Cortex of kidney (tissue), 1 donor: ENCODE measurements at places on chromosomes 12 and 14.
A peak's percentile ranks its signal among the peaks of the same experiment; 100 is the strongest.

GRCh38 chr14:88824314-88825077 lies at the start of gene TTC8:
TTC8 (plus strand) TSS chr14:88824651; CDS start chr14:88824708, 57 bp downstream.
- DNase-seq: peak; percentile 15

GRCh38 chr12:107547389-107547788 lies 138.2 kb upstream of the PWP1 start:
- DNase-seq: no peak

GRCh38 chr12:105587237-105587636 lies 256.7 kb downstream of the C12orf75 start:
- no peak for DNase-seq

DNA sequence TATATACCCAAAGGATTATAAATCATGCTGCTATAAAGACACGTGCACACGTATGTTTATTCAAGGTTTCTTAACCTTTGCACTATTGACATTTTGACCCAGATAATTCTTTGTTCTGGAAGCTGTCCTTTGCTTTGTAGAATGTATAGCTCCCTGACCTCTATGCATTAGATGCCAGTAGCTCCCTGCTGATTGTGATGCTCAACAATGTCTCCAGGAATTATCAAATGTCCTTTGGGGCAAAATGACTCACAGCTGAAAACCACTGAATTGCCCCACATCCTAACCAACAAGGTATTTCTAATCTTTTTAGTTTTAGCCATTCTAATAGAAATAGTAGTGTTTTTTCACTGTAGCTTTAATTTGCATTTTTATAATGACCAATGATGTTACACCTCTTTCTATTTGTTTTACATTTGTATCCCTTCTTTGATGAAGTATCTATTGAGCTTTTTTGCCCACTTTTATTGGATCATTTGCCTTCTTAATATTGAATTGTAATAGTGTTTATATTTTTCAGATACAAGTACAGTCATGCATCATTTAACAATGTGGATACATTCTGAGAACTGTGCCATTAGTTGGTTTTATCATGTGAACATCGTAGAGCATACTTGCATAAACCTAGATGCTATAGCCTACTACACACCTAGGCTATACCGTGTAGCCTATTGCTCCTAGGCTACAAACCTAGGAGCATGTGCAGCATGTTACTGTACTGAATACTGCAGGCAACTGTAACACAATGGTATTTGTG lies 10.4 kb upstream of the NOPCHAP1 start:
- no peak for DNase-seq

GRCh38 chr12:53333289-53333688 lies 2.9 kb downstream of the SP7 start:
- DNase-seq: no peak

DNA sequence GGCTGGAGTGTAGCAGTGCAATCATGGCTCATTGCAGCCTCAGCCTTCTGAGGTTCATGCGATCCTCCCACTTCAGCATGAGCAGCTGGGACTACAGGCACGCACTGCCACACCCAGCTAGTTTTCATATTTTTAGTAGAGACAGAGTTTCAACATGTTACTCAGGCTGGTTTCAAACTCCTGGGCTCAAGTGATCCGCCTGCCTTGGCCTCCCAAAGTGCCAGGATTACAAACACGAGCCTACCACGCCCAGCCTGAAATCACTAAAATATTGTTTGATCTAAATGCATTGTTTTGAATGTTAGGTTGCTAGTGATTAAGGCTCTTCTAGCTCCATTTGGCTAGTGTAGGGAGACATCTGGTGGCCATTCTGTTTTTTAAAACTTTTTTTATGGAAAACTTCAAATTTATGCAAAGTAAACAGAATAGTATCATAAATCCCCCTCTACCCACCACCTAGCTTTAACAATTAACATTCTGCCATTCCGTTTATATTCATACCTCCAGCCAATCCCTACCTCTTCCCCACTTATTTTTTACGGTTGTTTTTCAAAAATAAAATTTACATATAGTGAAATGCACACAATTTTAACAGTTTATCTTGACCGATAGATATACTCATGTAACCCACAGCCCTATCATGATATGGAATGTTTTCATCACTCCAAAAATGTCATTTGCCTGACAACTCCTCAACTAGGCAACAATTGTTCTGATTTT lies 37.8 kb downstream of the MYO1H start:
- no peak for DNase-seq

GRCh38 chr14:21014761-21015190 lies 10.1 kb downstream of the NDRG2 start:
- no peak for DNase-seq

DNA sequence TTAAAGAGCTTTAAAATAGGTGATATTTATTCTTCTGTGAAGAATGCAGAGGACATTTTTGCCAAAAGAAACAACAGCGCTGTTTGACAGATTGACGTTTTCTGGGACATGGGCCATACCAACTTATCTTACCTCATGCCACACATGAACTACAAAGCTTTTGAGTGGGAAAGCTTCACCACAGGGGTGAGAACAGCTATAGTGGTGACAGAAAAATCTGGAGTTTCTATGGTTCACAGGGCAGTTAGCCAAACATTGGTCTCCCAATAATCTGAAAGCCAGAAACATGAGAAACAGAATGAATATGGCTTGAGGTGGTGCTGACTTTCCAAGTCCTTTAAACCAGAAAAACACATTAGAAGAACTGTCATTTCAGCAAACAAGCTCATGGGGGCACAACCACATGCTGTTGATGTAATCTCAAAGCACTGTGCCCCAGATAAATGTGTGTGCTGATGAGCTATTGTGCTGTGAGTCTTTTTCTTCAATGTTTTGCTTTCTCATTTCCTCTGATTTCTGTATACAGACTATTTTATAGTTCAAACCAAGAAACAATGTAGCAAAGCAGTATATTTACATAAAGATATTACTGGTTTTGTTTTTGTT lies 905.4 kb downstream of the SLC16A7 start:
- no peak for DNase-seq

DNA sequence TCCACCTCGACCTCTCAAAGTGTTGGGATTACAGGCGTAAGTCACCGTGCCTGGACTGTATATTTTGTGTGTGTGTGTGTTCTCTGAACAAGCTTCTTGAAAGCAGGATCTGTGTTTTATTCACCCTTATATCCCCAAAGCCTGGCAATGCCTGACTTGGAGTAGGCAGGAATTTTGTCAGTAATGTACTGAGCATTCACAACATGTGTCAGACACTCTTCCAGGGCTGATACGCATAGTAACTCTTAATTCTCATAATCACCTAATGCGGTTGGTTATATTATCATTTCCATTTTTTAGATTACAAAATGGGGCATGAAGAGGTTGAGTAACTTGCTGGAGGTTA lies 50.4 kb upstream of the PLEKHG3 start:
- no peak for DNase-seq

GRCh38 chr14:95038521-95039250 lies 118.6 kb downstream of the DICER1 start:
- no peak for DNase-seq

DNA sequence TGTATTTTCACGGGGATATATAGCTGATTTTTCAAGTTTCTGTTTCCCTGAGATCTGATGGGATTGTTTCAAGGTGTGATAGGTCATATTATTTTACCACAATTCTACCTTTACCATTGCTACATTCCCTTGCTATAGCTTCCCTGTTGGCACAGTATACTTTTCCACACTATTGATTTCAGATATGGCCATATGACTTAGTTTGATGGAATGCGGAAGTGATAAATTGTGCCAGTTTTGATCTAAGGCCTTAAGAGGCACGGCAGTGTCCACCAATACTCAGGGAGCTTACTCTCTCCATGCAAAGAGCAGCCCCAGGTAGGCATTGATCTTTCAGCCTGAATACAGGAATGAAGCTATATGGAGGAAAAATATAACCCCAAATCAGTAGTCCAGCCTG lies 315.7 kb downstream of the SLC16A7 start:
- no peak for DNase-seq

DNA sequence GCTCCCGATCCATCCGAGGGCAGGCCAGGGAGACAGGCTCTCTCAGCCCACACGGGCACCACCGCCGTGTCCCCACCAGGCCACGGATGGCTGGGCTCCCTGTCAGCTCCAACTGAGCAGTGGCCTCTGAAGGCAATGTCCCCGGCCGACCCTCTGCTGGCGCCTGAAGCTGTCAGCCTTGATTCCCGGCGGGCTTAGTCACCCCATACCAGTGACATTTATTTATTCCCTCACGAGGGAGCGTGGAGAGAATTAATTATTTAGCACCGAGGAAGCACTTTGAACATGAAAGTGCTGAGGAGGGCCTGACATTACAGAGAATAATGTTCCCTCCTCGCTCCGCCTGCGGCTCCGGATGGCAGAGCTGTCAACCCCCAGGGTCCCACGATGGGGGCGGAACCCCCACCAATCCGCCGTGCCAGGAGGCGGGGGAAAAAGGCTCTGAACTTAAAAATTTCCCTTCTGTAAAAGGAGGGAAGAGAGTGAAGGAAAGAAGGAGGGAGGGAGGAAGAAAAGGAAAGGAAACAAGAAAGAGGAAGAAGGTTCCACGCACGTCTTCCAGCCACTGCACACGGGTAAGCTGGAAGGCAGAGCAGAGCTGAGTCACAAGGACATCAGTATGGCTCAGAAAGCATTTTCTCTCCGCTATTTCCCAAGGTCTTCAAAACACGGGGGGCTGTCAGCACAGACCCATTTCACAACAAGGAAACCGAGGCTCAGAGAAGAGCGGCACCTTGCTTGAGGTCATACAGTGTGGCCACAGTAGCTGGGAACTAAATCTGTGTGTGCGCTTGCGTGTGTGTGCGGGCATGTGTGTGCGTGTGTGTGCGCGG lies 108.7 kb upstream of the NCOR2 start:
- DNase-seq: no peak

- DNase-seq: no peak
Measured at GRCh38 chr12:104272938-104273337, 30.6 kb upstream of the EID3 start.

- DNase-seq: no peak
Measured at GRCh38 chr12:19186722-19187661, 57.5 kb downstream of the PLEKHA5 start.

- DNase-seq: no peak
Measured at GRCh38 chr12:96208801-96209549, 14.8 kb downstream of the ELK3 start.

DNA sequence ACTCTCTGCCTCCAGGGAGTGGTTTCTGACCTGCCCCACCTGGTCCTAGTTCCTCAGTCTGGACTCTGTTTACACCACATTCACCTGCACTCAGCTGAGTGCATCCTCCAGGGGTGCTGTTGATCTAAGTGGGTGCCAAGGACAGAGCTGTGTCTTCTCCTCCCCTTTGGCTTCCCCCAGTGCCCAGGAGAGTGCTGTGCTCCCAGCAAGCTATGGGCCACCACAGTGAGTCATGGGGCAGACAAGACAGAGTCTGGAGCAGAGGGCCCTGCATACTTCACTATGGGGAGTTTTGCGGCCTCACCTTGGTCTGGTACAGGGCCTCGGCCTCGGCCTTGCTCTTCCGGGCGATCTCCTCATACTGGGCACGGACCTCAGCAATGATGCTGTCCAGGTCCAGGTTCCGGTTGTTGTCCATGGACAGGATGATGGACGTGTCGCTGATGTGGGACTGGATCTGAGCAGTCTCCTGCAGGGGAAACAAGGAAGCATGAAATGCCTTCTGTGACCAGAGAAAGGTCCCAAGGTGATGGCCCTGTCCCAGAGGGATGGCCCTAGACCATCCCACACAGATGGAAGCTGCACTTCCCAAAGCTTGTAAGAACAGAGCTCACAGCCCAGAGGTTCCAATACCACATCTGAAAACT lies 4.9 kb downstream of the KRT73 start:
- DNase-seq: no peak

- no peak for DNase-seq
Measured at GRCh38 chr12:122078141-122079032, at the start of gene MLXIP. MLXIP (plus strand) TSS chr12:122078756; CDS start chr12:122078854, 98 bp downstream.

DNA sequence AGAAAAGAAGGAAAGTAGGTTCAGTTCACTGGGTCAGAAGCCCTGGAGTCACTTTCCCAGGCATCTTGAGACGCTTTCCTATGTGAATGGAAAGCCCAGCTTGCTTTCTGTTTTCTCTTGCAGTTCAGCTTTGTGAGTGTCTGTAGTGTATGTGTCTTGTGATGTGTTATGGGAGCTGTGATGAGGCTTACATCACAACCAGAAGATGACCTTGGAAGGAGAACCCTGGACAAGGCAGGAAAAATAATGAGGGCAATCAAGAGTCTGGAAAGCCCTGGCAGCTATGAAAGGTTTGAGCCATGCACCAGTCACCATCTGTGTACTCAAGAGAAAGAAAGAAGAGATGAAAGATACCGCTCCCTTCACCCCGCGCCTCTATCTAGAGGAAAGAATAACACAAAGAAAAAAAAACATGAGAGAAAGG lies 35.2 kb upstream of the PTGR2 start:
- no peak for DNase-seq

DNA sequence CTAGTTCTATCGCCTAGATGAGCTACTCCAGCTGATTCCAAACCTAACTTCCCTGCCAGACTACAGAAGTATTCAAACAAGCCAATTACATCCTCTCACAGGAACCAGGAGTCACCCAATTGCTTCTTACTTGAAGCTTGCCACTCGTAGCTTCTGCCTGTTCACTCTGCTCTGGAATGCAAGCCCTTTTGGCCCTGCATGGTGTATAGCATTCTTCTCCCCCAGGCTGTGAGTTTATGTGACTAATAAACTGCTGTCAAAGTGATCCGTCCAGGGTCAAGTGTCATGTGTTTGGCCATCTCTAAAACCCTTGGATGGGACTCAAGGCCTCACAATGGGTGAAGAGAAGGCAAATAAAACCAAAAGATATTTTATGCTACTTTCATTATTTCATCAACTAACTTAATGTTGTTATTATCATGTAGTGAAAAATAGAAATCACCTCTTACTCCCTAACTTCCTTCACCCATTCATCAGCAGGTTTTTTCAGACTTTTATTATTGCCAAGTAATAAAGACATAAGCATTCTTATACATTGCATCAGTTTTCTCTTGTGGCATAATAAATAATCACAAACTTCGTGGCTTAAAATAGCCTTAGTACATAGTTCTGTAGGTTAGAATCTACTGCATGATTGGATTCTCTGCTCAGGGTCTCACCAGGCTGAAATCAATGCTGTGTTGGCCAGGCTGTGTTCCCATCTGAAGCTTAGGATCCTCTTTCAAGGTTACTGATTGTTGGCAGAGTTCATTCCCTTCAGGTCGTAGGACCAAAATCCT lies 1981.7 kb upstream of the FLRT2 start:
- DNase-seq: no peak

DNA sequence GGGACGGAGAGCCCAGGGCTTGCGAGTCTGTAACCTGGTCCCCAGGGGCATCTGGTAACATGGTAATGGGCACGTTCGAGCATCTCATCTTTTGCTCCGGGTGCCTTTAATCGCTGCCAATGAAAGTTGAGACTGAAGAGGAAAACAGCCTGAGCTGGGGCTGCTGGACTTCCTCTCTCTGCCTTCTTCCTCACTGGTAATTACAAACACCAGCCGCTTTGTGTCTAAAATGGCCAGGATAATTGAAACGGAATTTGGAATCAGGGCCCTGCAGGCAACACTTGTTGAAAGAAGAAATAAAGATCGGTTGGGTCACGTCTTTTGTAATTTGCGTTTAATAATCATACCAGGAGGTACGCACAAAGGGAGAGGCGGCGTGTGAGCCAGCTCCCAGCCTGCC lies 51.5 kb upstream of the GPATCH2L start:
- no peak for DNase-seq

GRCh38 chr14:99410019-99410418 lies 70.6 kb downstream of the SETD3 start:
- no peak for DNase-seq

GRCh38 chr12:107402041-107403022 lies 283.3 kb upstream of the PWP1 start:
- no peak for DNase-seq
